ENCODE measurements at places on chromosomes 4 and X.

DNA sequence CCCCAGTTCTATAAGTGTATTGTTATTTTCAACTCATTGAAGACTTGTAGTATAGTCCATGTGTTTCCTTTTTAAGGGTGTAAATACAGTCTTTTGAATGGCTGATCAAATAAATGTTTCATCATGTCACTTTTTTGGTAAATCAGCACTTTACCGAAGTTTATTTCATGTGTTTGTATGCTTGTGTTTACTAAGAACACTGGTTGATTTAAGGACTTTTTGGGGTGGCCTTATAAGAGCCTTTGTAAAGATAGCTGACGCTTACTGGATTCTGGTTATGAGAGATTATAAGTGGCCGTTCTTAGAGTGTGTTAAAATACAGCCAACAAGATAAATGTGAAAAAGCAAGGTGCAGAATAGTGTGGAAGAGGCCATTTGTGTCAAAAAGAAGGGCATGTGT lies 2.6 kb downstream of the UBE2K start:
- no peak for DNase-seq

DNA sequence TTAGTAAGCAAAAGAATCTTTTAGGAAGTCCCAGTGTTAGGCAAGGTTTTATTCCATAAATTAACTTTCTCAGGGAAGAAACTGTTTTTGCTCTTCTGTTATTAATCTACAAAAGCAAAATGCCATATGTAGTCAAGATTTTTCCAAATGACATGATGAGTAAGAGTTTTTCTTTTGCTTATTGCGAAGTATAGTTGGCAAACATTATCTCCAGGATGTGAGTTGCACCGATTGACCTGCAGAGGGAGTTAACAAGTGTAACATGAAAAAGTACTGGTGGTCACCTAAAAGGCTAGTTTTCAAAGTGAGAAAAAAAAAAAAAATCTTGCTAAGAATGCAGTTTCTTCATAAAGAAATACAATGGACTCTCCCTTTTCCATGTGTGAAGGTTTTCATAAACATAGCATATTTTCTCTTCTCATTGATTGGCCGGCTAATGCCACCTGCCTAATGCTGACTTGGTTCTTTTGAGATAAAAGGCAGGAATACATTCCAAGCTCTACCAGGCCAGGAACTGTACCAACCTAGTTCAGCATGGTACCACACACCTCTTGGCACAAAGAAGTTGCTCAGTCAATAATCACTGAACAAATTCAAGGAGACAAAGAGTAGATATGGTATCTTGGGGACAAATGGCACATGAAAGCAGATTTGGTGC lies 100.2 kb downstream of the LNX1 start:
- DNase-seq: no peak

DNA sequence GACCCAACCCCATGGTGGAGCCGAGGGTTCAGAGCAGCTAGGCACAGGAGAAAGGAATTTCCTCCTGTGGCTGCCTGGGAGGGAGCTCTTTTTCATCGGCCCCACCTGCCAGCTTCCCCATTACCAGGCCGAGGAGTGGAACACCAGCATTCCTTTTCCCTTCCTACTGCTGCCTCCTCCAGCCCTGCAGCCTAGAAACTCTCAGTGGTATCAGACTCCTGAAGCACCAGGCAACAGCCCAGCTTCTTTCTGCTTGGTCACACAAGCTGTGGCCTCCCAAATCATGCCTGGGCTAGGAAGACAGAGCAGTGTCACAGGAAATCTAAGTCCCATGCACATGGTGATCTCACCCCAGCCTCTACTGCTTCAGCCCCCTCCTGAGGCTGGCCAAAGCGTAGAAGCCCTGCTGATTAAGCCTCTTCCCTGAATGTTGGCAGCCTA lies 30.1 kb downstream of the RTL5 start:
- DNase-seq: no peak

- no peak for DNase-seq
Observed at GRCh38 chr4:36041340-36041739, 203.0 kb downstream of the ARAP2 start.

DNA sequence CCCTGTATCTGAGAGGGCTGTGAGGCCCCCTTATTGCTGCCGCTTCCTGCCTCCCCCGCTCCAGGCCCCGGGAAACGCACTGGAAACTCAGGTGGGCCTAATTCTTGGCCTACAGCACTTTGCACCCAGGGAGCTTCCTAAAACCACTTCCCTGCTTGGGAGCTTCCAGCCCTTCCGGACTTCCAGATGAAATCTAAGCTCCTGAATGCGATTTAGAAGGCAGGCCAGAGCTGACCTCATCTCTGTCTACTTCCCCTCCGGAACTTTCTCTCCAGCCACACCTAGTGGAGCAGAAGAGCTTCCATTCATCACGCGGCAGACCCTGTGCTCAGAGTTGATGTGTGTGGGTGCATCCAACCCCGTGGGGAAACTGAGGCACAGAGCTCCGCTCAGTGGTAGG lies 84.2 kb downstream of the SORCS2 start:
- DNase-seq: no peak
